ENCODE measurements at places on chromosomes 1 and 21.
A peak's percentile ranks its signal among the peaks of the same experiment; 100 is the strongest.

DNA sequence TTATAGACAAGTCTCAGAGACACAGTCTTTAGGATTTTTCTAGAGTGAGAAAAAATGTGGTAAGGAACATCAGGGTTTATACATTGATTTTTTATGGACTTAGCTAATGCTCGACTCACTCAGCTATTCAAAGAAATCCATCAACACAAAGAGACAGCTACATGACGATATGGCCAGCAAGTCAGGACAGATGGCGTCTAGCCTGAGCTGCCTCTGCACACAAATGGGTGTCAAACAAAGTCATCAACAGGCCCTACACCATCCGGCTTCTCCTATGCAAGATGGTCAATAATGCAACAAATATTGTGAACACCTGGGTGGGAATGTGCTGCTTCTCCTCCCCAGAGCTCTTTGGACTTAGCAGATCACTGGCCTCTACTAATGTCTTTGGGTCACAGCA is 13.3 kb upstream of the ERICH3 start:
- no peak for DNase-seq

GRCh38 chr21:41112740-41113692 is 54.9 kb upstream of the BACE2 start:
- no peak for DNase-seq

DNA sequence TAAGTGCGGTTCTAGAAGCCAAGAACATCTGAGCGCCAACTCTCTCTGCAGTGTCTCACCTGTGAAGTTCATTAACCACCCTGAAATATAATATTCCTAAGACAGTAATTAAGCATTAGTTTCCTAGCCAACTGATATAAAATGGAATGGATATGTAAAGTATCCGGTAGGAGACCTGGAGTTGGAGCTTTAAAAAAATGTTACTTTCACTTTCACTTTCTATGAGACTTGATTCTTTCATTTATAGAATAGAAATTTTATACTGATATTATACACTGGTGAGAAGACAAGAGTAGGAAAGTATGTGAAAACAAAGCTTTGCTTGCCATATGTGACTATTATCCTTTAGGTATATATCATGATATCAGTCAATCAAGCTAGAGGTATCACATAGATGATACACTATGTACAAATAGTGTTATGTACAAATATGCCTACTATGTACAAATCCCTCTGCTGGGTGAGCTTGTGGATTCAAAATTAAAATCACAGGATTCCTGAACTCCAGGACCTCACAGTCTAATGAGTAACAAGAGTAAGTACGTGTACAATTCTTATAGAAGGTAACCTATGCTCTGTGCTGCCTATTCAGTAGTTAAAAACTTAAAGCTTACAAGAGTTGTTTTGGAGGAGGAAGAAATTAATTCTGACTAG is 934.2 kb downstream of the TTLL7 start:
- DNase-seq: no peak

- no peak for DNase-seq
Measured at GRCh38 chr1:25556791-25557476, 13.5 kb downstream of the LDLRAP1 start.

DNA sequence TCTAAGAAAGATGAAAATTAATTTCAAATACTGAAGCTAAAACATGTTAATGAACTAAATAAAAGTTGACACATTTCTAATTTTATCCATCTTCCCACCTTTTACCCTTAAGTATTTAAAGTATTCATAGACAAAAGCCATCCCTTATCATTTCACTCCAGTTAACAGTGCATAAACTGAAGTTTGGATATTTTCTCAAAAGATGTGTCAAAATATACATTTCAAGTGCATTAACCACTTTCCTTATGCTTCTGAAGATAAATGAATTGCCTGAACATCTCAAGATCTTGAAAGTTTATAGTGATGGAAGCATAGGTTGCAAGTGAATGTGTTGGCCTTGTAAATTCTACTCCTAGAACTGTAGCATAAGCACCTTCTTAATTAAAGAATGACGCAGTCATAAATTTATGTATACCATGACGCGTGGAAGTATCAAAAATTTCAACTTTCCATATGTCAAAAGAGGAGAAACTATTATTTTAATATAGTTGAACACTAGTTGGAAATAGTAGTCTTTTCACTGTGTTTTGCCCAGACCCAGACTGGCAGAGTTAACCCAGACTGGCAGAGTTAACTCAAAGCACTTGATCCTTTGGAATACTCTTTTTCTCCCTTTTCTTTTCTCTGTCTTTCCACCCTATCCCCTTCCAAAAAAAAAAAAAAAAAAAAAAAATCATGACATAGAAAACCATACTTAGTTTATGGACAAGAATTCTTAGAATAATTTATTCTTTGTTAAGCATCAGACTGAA is 282.6 kb upstream of the C1orf105 start:
- no peak for DNase-seq

DNA sequence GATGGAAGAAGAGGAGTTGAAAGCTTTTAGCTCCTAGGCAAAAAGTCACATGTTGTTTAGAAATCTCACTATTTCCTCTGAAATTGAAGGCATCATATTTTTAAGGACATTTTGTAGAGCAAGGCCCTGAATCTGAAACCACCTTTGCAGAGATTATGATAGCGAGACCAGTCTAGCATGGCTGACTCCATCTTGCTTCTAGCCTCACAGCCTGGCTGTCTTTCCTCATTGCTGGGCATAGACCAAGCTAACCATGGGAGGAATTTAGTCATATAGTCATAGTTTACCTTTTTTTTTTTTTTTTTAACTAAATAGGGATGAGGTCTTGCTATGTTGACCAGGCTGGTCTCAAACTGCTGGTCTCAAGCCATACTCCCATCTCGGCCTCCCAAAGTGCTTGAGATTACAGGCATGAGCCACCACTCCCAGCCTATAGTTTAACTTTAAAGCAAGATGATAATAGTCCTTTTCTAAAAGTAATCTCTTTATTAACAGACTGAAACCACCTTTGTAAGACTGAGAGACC is 42.2 kb upstream of the ZNF326 start:
- DNase-seq: no peak

DNA sequence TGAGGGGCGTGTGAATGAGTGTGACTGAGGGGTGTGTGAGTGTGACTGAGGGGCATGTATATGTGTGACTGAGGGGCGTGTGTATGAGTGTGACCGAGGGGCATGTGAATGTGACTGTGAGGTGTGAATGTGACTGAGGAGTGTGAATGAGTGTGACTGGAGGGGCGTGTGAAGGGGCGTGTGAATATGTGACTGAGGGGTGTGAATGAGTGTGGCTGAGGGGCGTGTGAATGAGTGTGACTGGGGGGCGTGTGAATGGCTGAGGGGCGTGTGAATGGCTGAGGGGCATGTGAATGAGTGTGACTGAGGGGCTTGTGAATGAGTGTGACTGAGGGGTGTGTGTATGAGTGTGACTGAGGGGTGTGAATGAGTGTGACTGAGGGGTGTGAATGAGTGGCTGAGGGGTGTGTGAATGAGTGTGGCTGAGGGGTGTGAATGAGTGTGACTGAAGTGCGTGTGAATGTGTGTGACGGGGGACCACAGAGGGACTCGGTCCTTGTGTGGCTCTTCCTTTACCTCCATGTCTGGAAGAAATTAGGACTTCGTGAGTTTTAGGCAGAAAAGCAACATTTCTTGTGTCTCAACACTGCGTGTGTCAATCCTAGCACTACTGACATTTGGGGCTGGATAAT is 105.8 kb downstream of the GLIS1 start:
- DNase-seq: no peak

GRCh38 chr1:70210820-70211219 is 5.4 kb upstream of the LRRC40 start:
- no peak for DNase-seq

- DNase-seq: no peak
Measured at GRCh38 chr1:208601561-208601960, 357.4 kb upstream of the PLXNA2 start.

GRCh38 chr1:236854605-236854983 is 59.5 kb downstream of the MTR start:
- no peak for DNase-seq

GRCh38 chr1:248842781-248843331 is 4.8 kb downstream of the ZNF672 start:
- DNase-seq: no peak

- no peak for DNase-seq
Measured at GRCh38 chr1:186099336-186100104, 275.5 kb downstream of the TPR start.

DNA sequence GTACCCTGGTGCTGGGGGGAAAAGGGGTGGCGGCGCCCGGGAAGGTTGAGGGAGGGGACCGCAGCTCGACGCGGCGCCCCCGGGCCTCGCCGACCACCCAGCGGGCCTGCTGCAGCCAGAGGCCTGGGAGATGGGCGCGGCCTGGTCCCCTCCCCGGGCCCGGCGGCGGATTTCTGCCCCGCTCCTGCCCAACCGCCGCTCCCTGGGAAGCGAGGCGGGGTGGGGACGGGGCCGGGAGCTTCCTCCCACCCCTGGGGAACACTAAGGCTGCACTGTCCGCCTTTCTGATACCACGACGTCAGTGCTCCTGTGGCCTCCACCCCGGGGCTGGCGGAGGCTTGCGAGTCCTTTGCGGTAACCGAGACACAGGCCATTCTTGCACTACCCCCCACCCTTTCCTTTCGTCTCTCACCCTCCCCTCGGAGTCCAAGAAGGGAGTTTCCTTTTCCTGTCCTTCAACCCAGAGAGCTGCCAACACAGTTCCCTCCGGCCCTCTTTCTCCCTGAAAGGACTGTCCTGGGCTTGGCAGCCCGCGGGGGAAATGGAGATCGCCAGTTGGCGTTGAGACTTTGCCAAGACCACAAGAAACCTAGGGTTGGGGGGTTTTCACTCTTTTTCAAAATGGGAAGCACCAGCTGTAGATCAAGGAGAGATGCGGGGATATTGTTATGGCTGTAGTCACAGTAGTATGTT is 742 bp downstream of the SH3GLB1 start:
- DNase-seq: peak; percentile 13

DNA sequence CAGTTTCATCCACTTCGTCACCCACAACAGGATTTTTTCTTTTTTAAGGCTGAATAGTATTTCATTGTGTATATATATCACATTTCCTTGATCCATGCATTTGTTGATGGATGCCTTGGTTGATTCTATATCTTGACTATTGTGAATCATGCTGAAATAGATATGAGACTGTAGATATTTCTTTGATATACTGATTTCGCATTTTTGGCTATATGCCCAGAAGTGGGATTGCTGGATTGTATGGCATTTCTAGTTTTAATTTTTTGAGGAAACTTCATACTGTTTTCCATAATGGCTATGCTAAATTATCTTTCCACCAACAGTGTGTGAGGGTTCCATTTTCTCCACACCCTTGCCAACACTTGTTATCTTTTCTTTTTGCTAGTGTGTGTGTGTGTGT is 5.0 kb downstream of the GUCA2B start:
- no peak for DNase-seq

- no peak for DNase-seq
Measured at GRCh38 chr1:54118704-54119103, 34.1 kb downstream of the CDCP2 start.

DNA sequence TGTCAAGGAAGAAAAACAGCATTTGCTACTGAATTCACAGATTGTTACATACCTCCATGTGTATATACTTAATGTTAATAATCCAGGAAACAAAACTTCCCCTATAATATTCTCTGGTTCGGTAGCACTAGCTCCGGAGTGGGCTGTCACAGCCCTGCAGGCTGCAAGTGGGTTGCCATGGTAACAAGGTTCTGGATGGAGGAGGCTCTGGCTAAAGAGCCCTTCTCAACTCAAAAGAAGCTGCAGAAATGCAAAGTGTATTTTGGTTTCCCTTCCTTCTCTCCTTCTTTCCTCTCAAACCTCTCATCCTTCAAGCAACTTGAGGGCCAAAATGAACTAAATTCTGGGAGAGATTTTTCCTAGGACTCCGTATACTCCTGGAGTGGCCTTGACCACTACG is 45.2 kb downstream of the ASTN1 start:
- no peak for DNase-seq

GRCh38 chr1:51328926-51329325 is 1.4 kb downstream of the TTC39A start:
- DNase-seq: no peak

DNA sequence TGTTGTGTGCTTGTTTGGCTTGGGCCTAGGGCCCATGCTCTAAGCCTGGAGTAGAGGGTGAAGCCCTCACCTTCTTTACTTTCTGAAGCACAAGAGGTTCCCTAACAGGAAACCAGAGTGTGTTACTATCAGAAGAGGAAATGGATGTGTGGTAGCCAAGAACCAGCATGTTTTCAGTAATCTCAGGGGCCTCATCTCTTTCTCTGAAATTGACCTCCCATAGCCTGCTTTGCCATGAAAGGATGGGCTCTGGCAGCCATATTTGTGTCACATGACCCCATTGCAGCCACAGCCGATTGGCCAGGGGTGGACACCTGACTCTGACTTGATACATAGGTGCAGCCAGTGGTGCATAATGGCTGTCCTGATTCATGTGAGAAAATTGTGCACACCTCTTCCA is 18.6 kb downstream of the A3GALT2 start:
- DNase-seq: no peak

GRCh38 chr21:26275801-26276200 is 105.2 kb upstream of the APP start:
- no peak for DNase-seq
